CD4-positive, alpha-beta T cell treated with Interferon alpha-2 for 1 hour (primary cell): ENCODE measurements at places on chromosomes 6 and 20.

DNA sequence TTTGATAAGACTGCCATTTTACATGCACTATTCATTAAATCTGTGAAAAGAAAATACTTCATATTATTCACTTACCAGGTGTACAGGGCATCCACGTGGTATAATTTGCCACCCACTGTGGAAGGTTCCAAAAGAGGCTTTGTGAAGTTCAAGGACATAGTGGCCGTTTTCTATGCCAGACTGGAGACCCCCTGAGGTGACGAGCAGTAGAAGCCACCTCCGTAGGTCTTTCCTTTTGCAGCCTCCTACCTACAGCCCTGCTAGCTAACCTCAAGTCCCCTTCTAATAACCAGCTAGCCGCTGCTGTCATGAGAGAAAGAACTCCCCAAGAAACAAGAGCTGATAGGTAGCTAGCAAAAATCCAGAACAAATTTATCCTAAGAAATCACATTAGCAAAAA, 110.5 kb downstream of the ARHGAP18 start:
- no peak for DNase-seq

- no peak for DNase-seq
These were observed 105.1 kb downstream of the EDN3 start for GRCh38 chr20:59405226-59406200.

DNA sequence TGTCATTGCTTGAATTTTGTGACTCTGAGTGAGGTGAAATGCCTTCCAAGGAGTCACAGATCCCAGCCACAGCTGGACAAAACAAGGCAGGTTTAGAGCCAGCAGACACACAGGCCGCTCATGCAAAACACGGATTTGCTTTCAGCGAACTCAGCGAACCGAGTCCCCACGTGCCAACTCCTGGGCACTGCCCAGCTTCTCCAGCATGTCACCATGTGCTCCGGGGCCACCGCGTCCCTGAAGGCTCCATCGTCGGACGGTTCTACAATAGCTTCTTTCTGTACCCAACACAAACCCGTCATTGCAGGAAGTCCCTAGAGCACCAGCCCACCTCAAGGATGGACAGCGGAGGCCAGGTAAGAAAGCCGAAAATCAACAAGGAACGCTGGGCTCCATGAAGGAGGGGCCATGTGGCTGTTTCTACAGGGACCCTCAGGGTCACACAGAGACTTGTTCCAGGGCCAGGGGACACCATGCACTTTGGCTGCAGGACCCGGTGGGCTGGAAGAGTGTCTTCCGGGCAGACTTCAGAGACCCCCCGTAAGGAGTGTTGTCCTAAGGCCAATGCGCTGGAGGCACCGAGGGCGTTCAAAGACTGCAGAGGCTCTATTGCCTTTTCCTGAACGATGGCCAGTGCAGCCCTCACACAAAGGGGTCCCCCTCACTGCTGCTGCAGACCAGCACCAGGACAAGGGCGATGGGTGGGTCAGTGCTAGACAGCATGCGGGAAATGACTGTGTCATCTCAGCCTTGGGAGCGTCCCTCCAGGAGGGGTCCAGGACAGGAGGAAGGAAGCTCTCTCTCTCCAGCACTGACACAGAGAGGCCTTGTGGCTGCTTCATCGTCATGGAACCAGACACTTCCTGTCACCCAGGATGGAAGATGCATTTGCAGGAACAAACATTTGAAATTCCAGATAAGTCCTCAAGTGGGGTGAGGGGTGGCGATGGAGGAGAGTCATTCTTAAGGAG, 19.8 kb downstream of the DACT2 start:
- DNase-seq, result no peak

DNA sequence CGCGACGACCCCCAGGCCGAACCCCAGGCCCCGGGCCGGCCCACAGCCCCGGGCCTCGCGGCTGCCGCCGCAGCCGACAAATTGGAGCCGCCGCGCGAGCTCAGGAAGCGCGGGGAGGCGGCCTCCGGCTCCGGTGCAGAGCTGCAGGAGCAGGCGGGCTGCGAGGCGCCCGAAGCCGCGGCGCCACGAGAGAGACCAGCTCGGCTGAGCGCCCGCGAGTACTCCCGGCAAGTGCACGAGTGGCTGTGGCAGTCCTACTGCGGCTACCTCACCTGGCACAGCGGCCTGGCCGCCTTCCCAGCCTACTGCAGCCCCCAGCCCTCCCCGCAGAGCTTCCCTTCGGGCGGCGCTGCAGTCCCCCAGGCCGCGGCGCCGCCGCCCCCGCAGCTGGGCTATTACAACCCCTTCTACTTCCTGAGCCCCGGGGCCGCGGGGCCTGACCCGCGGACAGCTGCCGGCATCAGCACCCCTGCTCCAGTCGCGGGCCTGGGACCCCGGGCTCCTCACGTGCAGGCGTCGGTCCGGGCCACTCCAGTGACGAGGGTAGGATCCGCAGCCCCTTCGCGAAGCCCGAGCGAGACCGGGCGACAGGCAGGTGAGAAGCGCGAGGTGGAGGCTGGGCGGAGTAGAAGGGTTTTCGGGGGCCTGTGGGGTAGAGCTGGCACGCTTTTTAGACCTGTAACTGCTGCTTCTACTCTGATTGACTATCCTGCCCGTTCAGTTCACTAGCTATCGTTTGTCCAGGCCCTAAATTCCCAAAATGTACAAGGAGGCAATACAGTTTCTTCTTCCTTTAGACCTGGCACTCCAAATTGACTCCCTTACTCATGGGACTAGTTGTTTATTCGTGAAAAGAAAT, 654 bp downstream of the FAM8A1 start:
- DNase-seq, result peak; percentile 40

GRCh38 chr20:24895431-24895830, 53.6 kb upstream of the CST7 start:
- DNase-seq, result no peak

- no peak for DNase-seq
These were observed 2.0 kb downstream of the SEMG2 start for GRCh38 chr20:45223136-45223535.

DNA sequence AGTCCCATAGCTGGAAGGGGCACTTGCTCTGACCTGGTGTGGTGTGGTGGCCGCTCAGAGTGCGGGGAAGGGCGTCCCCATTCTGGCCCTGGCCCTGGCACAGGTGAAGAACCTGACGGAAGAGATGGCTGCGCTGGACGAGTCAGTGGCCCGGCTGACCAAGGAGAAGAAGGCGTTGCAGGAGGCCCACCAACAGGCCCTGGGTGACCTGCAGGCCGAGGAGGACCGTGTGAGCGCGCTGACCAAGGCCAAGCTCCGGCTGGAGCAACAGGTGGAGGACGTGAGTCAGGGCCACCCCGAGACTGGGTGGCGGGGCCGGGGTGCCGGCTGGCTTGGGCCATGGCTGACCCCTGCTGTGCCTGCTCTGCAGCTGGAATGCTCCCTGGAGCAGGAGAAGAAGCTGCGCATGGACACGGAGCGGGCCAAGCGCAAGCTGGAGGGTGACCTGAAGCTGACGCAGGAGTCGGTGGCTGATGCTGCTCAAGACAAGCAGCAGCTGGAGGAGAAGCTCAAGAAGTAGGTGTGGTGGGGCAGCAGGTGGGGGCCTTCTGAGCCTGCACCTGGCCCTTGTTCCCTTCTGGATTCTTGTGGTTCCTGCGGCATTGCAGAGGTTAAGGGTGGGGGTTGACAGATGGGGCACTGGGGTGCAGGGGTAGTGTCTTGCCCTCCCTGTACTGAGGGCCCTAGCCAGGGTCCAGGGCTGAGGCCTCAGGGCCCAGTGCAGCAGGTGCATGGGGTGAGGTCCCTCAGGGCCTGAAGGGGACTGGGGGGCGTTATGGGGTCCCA, 40.8 kb downstream of the MYH7B start:
- DNase-seq, result no peak

DNA sequence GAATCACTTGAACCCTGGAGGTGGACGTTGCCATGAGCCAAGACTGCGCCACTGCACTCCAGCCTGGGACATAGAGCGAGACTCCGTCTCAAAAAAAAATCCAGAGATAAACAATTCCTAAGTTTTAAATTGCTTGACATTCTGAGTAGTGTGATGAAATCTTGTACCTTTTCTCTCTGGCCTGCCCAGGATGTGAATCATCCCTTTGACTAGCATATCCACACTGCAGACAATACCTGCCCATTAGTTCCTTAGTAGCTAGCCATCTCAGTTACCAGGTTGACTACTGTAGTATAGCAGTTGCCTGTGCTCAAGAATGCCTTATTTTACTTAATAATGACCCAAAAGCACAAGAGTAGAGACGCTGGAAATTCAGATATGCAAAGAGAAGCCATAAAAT, 2.8 kb downstream of the ZFP57 start:
- no peak for DNase-seq

- DNase-seq, result no peak
These were observed 183.5 kb downstream of the GMDS start for GRCh38 chr6:2061880-2062279.

GRCh38 chr20:1107176-1107575, 11.2 kb upstream of the PSMF1 start:
- DNase-seq, result no peak

DNA sequence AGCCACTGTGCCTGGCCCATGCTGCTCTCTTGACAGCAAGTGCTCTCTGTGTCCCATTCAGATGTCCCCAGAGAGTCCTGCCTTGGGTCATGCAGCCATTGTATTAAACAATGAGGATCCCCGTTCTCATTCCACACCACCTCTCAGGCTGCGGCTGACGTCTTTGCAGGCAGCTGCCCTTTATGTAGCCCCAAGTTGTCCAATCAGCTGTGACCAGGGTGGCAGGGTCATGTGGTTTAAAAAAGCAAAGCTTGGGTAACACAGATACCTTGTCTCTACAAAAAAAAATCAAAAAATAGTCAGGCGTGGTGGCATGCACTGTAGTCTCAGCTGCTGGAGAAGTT, 13.2 kb downstream of the GCNT2 start:
- DNase-seq, result no peak

DNA sequence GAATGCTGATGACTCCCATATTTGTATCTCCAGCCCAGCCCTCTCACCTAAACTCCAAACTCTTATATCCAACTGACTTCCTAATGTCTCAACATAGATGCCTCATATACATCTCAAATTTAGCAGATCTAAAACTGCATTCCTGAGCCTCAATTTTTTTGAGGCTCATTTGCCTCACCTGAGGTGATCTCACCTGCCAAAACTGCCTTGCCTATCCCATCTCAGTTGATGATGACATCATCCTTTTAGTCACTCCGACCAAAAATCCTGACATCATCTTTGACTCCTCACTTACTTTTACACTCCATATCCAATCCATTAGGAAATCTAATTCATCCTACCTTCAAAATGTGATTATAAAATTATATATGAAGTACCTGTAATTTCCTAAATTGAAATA, 25.6 kb upstream of the SLPI start:
- no peak for DNase-seq

DNA sequence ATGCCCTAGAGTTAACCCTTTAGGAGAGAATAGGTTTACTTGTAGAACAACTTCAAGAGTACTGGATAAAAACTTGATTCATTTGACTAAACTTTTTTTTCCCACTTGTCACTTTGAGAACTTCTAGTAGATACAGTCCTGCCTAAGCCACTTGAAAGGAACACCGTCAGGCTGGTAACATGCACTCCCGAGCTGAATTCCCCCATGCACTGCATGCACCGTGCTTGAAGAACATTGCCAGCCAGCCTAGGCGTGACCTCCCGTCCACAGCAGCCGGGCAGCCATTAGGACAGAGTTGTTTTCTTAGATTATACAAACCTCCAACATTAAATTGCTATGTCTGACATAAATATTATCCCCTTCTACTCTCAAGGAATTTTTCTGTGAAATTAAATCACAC, 52.6 kb downstream of the SMLR1 start:
- DNase-seq, result no peak

- no peak for DNase-seq
These were observed 113.6 kb upstream of the MAN1A1 start for GRCh38 chr6:119463081-119463626.

DNA sequence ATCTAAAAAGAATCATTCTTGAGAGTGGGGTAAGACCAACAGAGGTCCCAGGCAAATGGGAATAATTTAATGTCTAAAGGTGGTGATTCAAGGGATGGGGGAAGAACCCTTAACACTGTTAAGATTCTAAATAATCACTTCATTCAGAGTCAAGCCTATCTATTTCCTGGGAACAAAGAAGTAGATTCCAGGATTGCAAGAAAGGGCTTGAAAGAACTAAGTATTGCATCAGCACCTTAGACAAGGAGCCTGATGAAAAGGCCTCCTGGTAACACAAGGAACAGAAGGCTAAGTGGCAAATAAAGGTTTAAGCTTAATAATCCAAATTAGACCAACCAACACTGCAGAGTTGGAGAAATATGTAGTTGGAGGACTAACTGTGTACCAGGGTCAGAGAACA, 620.7 kb upstream of the BTBD3 start:
- DNase-seq, result no peak

DNA sequence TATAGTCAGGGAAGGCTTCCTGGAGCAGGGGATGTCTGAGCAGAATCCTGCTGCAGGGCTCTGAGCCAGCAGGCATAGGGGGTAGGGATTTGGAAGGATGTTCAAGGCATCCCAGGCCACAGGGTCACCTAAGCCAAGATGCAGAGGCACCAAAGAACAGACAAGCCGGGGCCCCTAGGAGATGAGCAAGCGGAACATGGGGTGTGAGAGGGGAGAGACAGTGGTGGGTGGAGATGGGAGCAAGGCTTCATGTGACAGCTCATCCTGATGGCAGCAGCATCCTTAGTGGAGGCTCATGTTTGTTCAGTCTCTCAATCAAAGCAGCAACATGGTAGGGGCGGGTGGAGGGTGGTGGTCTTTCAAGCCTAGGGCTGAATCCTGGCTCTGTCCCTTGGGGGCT, 29.8 kb upstream of the TCP11 start:
- DNase-seq, result no peak

DNA sequence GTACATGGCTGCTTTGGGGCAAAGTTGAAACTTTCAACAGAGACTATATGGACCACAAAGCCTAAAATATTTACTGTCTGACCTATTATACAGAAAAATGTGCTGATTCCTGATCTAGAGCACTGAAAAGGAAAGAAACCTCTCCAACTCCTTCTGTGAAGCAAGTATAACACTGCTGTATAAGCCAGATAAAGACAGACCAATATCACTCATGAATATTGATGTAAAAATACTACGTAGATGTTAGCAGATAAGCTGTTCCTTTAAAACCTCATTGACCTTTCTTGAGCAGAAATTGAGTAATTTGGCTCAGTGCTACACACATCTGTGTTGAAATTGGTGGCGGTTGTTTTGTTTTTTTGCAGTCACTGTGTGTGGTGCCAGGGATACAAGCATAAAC, 69.9 kb upstream of the HDAC2 start:
- no peak for DNase-seq

DNA sequence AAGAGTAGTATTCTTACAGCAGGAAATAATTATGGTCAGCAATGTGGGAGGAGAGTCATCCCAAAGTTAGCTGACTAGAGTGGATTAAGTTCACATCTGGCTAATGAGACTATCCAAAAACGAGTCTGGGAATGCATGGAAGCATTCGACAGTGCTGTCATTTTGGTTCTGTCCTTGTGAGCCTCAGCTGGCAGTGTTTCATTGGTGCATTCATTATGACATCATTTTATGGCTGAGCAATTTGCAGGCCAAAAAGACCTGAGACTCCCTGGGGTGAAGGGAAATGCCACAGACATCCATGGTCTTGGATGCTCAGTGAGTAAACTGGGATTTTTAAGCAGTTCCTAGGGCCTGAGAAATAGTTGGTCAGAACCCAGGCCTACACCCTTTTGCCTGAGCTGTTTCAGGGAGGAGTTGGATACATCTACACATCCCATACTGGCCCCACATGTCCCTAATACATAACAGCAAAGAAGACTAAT, 196.4 kb upstream of the CCN2 start:
- DNase-seq, result no peak
